Right cardiac atrium (tissue), 5 donors: ENCODE measurements at places on chromosomes 1 and 21. TPM values are rescaled to one million over a fixed set of nuclear protein-coding genes. Genes with fewer than 3 reads are reported as not detected.

Gene RHOU
- 15.1 TPM for total RNA-seq

Gene MIXL1
- not detected for total RNA-seq

Gene TDRD10
- 3.4 TPM for total RNA-seq

GRCh38 chr1:110648417-110648816, 26.3 kb downstream of the KCNA3 start:
- no peak for DNase-seq

DNA sequence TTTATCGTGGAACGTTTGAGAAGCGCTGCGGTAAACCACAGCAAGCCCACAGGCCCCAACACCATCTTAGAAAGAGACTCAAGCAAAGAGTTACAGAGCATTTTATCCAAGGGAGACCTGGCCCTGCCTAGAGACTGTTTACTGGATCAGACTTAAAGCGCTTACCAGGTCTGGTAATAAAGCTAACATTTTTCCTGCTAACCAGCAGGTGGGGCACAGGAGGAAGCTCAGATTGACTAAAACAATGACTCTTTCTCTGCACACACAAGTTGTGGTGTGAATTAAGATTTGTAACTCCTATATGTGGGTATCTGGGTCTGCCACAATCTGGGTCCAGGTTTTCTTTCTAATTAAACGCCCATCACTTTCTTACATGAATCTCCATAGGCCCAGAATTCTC, 136.5 kb upstream of the ETS2 start:
- no peak for DNase-seq

DNA sequence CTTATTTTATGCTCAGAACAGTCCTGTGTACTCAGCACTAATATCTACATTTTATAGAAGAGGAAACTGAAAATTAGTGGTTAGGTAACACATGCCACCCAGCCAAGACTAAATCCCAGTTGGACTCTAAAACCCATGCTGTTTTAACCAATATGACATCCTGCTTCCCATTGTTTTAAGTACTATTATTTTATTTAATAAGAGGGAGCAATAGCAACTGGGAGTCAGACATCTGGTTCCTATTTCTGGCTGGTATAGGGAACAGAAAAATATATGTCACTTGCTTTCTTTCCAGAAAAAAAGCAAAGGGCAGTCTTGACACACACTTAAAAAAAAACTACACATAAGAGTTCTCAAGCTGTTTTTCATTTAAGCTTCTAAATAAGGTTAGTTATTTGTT, 11.9 kb downstream of the KLHL12 start:
- no peak for DNase-seq

GRCh38 chr1:212218911-212219310, 66.3 kb upstream of the PPP2R5A start:
- DNase-seq: no peak

- peak; percentile 92 for DNase-seq
Observed at GRCh38 chr1:8343464-8344001, 25.6 kb downstream of the SLC45A1 start.

- no peak for DNase-seq
Observed at GRCh38 chr1:4784761-4785160, 130.4 kb downstream of the AJAP1 start.

DNA sequence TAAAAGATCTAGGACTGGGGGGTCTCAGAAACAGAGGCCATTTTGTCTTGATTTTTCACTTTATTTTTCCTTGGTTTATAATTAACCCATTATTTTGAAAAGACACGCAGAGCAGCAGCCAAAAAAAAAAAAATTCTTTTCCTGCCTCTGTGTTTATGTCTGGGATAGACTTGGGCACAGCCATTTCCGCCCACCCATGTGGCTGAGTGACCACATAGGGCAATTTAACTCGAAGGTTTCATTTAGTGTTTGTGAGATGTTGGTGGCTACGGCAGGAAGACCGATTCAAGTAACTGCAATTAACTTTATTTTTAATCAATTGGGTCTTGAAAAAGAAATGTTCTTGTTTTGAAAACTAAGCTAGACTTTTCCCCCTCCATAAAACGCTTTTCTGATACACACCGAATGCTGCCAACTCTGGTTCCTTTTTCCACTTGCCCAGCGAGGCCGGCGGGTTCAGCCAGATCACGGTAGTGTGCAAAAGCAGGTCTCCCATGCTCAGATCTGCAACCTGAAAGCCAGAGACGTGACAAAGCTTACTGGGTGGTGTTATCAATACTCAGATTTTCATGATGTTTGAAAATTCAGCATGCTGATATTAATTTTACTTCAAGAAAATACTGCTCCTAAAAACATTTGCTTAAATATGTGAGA, 97.4 kb upstream of the KRTAP19-8 start:
- DNase-seq: no peak

DNA sequence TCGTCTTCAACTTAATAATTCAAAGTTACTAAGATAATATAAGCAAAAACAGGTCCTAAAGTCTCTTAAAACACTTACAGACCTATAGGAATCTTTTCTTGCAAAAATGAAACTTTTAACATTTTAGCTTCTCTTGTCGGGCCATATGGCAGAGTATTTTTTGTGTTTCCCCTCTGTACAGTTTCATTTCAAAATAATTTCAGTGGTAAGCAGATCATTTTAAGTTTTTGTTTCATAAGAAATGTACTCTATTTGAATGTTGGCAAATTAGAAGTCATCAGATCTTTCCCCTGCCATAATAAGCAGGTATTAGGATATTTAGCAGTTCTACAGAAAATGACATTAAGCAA, 37.9 kb downstream of the RGL1 start:
- DNase-seq: no peak

- DNase-seq: no peak
Observed at GRCh38 chr1:214342525-214342924, 61.6 kb downstream of the SMYD2 start.

DNA sequence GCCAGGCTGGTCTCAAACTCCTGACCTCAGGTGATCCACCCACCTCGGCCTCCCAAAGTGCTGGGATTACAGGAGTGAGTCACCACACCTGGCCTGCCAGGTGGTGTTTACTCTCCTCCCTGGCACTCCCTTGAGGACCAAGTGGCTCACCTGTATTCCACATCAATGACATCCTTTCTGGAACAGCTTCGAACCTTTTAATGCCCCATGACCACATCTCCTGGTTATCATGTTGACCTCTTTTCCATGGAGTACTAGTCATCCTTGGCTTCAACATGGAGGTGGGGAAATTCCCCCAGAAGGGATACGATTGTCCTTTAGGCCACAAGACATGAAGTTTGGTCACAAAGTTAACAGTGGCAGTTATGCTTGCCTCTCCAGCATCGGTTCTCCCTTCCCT, 66.9 kb downstream of the CDC7 start:
- DNase-seq: no peak
